Activated CD4-positive, alpha-beta T cell treated with anti-CD3 and anti-CD28 coated beads for 1 hour (primary cell): ENCODE measurements at places on chromosomes 12 and 14.

- no peak for DNase-seq
Observed at GRCh38 chr14:72682188-72682587, 211.7 kb downstream of the DPF3 start.

DNA sequence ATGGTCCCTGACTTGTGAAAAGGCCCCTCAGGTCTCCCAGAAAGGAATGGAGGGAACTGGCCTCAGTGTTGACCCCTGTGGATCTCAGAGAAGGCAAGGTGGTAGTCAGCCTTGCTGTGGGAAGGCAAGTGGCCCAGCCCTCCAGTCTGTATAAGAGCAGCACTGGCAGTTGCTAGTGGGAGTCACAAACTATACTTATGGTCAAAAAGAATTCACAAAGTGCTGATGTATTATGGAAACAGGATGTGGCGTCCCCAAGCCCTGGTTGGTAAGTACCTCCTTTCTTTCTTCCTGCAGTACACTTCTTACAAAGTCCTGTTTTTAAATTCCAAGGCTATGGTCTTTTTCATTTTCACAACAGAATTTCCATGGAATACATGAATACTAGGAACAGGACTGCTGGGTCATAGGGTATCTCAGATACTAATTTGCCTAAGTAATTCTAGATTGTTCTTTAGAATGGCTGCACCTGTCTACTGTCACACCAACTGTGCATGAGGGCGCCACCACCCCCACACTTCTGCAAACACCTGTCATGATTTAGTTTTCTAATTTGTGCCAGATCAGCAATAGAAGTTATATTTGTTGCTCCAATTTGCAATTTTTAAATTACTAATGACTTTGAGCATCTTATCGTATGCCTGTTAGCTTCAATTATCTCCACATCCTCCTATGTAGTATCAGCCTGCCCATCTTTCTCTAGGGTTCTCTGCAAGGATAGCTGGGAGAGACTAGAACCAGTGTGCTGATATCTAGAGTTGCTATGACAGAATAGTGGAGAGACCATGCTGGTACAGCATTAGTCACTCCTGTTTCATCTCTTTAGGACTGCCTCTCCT, 40.7 kb upstream of the TMEM263 start:
- no peak for DNase-seq

DNA sequence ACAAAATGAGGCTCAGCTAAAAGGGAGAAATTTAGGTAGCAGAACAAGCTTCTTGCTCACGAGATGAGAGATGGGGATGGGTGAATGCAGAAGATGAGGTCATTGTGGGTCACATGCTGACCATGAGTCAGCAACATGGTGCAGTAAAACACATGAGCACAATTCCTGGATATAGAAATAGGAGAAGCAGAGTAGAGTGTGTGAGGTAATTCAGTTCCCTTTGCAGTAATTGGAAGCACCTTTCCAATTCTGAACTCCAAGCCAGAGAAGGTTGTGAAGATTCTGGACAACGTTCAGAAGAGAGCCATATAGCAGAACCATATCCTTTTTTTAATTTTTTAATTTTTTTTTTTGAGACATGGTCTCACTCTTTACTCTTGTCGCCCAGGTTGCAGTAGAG, 62.0 kb upstream of the LMNTD1 start:
- DNase-seq, result no peak

- DNase-seq, result no peak
Observed at GRCh38 chr14:102370305-102370809, 7.6 kb downstream of the TECPR2 start.
